Inflammatory macrophage treated with lipopolysaccharide for 4 hours (primary cell): ENCODE measurements at places on chromosomes 2 and 18.

GRCh38 chr2:32168513-32168912 lies 2.8 kb downstream of the SLC30A6 start:
- no peak for DNase-seq

DNA sequence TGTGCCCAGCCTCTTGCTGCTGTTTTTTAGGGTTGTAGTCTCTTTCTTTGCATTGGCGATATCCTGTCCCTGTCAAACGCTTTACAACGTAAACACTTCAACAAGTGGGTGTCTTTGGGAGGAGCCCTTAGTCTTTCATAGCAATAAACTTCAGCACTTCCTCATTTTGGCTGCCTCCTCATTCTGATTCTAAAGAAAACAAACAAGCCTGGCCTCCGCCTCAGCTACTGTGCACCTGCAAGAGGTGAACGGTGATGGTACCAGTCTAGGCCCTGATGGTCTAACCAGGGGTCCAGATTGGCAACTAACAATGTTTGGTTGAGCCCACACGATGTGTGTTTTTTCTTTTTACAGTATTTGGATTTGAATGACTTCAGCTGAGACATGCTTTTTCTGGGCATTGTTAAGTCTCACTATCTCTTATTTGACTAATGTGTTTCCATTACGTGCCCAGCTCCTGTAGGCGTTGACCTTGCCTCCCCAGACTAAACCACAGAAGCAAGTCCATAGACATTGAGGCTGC lies 53.2 kb upstream of the CUL3 start:
- DNase-seq = peak; percentile 67

- DNase-seq = peak; percentile 70
These were observed 29.9 kb downstream of the ZEB2 start for GRCh38 chr2:144490017-144490416.

GRCh38 chr2:14516844-14517243 lies 115.7 kb upstream of the LRATD1 start:
- DNase-seq = no peak

GRCh38 chr18:47420130-47420529 lies 168.7 kb upstream of the SKOR2 start:
- peak; percentile 9 for DNase-seq

DNA sequence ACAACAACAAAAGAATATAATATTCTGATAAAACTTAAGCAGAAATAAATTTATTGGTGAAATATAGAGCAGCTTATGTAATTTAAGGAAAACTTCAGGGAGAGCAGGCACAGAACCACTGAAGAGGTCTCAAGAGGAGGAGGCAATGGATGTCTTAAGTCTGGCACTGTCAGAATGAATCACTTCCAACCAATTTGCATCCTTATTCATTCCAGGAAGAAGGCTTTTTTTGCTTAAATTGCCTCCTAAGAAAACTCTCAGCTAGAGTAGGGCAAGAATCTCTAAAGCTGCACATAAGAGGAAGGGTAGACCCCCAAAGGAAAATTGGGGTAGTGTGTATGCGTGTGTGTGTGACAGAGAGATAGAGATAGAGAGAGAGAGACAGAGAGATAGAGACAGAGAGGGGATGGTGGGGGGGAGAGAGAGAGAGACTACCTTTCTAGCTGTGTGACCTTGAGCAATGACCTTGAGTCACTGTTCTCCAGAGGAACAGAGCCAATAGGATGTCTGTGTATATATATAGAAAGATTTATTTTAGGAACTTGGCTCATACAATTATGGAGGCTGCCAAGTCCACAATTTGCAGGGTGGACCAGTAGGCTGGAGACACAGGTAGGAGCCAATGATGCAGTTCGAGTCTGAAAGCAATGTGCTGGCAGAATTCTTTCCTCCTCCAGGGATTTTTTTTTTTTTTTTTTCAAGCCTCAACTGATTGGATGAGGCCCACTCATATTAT lies 96.4 kb upstream of the LINC00305 start:
- DNase-seq = no peak

DNA sequence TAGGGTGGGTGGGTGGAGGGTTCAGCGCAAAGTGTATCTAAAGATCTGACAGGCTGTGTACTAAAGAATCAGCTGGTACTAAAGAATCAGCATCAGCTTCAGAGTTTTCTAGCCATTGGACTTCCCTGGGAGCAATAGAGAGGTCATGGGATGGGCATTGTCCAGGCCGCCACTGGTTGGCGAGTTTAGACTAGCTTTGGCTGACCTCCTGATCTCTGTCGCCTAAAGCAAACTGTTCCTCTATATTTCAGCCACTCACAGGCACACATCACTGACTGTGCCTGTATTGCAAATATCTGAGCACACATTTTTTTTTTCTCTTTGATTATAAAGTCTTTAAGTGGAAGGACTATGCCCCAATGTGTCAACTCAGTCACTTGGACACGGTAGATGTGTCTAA lies 267.8 kb upstream of the SKOR2 start:
- DNase-seq = no peak

DNA sequence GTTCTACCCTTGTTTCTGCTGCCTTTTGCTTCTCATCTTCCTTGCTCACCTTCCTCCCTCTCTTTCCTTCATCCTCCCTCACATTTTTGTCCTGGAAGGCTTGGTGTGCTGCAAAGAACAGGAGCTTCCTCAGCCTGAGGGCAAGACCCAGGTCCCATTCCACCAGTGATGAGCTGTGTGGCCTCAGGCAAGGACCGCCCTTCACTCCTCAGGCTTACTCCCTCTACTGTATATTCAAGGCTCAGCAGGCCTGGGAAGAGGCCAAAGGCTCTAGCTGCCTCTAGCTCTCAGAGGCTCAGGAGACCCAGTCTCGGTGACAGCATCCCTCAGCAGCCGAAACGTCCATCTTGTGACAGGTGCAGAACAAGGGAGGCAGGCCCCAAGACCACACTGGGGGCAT lies 97.5 kb downstream of the MRO start:
- DNase-seq = no peak

GRCh38 chr2:238148981-238149380 lies 9.8 kb upstream of the ERFE start:
- no peak for DNase-seq

GRCh38 chr2:68831686-68832232 lies 39.4 kb downstream of the BMP10 start:
- DNase-seq = no peak
